ENCODE measurements at places on chromosomes 2 and 18.

DNA sequence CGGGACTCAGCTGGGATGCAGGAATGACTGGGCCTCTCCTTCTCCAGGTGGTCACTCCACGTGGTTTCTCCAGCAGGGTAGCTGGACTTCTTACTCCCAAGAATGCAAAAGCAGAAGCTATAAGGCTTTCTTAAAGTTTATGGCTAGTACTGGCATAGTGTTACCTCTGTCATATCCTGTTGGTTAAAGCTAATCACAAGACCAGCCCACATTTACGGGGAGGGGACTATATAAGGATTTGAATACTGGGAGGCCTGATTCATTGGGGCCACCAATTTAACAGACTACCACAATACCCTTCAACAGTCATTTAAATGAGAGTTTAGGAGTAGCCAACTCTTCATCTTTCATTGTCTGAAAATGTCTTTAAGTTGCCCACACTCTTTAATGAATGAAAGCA lies 94.4 kb upstream of the TSPYL6 start:
- no peak for DNase-seq

- DNase-seq, result no peak
These were observed 78.8 kb upstream of the FAM136A start for GRCh38 chr2:70380621-70381020.

- no peak for DNase-seq
These were observed 129.9 kb upstream of the HAAO start for GRCh38 chr2:42922293-42922692.

GRCh38 chr2:143907801-143908200 lies 612.1 kb downstream of the ZEB2 start:
- no peak for DNase-seq

GRCh38 chr2:205908212-205909183 lies 177.5 kb downstream of the INO80D start:
- no peak for DNase-seq

- DNase-seq, result peak; percentile 5
These were observed 138.9 kb upstream of the NABP1 start for GRCh38 chr2:191539068-191539467.

- DNase-seq, result no peak
These were observed 145.1 kb downstream of the GFPT1 start for GRCh38 chr2:69241664-69242514.

- DNase-seq, result no peak
These were observed 18.8 kb upstream of the EPHA4 start for GRCh38 chr2:221590861-221591365.

DNA sequence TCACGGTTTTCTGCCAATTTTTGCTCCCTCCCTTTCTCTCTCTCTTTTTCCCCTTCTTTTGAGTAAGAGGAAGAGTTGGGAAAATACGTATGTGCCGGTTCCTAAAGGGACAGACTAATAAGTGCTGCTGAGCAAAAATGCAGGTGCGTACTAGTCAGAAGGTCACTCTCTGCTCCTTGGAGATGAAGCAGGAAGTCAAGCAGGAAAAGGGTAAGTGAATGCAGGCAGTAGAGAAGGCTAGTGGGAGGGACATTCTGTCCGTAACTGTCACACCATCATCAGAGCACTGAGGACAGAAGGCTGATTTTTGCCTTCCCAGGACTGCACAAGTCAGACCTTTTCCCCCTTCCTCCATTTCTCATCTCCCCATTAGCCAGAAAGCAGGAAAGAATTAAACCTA lies 105.7 kb downstream of the CDH2 start:
- DNase-seq, result no peak

- DNase-seq, result peak; percentile 37
These were observed 411.0 kb upstream of the GYPC start for GRCh38 chr2:126244937-126245336.

DNA sequence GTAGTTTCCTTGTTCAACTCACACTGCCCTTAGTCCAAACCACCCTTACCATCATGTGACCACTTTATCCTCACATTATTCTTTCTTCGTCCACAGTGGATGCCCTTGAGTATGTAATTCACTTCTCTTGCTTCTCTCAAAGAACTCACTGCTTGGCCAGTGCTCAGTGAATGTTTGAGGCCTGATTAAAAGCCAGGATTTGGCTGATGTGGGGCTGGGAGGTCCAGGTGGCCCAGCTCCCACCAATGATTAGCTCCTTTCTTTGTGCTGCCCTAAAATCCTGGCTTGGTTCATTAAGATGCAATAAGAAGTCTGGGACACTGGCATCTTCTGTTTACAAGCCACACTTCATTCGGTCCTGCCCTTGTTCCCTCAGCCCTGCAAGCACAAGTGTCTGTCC lies 97.8 kb upstream of the CELF4 start:
- no peak for DNase-seq

- DNase-seq, result no peak
These were observed 878.8 kb downstream of the TSN start for GRCh38 chr2:122634256-122634655.

- DNase-seq, result no peak
These were observed 123.5 kb upstream of the ACAA2 start for GRCh38 chr18:49936821-49937220.

- no peak for DNase-seq
These were observed 992.0 kb upstream of the ZEB2 start for GRCh38 chr2:145511946-145512345.

DNA sequence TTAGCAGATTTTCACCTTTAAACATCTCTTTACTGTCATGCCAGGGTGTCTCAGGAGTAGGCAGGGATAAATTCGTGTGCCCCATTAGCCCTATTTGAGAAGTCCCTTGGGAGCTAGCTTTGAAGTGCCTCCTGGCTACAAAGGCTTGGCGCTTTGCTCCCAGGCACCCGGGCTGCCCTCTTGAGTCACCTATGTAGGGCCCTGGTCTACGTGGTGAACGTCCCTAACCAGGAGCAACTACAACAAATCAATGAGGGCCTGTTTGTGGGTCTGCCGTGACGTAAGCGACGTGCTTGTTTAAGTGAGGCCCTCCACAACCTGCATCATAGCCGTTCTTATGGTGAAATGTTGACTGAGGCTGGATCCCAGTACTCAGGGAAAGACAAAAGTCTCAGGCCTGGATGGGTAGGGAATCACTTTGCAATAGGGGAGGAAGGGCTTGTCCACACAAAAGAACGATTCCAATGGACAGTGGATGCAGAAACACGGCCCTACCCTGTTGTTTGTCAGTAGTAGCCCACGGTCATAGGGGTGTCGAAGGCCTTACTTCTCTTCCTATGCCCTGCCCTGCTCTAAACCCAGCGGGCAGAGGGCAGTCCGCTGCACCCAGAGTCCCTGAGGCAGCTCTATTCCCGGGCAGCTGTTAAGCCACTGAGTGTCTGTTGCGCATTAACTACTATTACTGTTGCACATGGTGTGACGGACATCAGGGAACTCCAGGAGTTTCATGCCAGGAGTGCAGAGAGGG lies 93.9 kb downstream of the INHBB start:
- DNase-seq, result no peak

DNA sequence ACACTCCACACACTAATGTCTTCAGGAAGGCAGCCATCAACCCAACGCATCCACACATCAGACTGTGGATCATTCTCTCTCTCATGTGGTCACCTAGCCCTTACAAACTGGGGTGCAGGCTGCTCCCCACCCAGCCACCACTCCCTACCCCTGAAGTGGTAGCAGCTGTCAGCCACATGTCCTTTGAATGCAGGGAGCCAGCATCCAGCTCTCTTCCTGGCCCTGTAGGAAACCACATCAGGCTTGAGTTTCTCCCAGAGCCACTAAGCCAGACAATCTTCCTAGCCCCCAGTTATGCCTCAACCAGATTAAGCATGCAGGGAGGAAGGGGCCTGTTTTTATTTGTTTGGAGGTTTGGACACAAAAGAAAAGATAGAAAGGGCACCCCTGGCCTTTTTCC lies 52.8 kb upstream of the SPP2 start:
- DNase-seq, result no peak

DNA sequence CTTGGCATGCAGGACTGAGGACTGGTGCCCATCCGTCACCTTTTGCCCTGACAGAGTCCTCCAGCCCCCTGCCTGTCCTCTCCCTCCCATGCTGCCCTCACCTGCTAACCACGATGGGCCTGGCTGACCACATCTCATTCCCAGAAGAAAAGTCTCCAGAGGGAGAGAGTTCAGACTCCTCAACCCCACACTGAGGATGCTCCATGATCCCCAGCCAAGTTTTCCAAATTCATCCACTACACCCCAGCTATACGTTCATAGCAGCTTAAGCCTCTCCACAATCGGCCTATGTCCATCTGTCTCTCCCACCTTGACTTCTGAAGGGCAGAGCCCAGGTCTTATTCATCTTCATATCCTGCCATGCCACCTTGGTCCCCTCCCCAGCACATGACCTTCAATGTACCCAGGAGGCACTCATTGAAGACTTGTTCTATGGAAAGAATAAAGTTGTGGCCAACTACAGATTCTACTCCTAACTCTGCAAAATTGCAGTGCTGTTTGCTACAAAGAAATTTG lies 115.6 kb upstream of the ID2 start:
- DNase-seq, result no peak

DNA sequence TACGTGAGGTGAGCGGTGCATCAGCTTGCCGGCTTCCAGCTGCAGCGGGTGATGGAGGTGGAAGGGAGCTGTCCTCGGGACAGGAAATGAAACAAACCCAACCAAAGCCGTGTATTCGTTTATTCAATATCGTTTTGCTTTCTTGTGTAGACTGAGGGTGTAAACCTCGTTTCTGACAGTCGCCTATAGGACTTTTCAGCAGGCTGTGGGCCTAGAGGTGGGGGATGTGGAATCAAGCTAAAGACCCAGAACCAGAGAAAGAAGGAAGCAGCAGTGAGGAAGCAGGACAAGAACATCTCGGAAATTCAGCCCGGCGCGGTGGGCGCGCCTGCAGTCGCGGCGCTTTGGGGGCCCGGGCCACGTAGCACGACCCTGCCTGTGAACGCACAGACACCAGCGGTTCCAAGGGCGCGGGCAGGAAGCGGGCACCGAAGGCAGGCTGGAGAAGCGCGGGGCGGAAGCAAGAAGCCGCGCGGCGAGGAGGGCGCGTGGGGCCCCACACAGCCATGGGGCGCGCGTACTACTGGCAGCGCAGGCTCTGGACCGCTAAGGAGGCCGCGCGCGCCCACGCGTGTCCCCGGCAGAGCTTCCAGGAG lies 755 bp upstream of the ATP9B start:
- DNase-seq, result no peak

DNA sequence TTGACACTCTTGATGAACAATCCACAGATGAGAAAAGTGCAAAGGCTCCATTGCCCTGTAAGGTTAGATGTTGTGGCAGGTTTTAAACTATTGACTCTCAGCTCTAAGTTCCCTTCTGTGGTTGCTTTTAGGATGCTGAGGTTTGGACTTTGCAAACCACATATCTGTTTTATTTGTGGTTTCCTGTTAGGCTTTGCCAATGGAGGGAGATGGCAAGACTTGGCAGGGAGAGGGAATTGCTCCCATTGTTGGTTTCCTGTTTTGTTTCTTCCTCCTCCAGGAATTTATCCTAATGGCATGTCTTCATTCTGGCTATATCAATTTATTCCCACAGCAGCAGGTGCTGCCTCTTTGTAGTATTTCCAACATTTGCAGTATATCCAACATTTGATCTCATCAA lies 772.3 kb downstream of the LRRTM4 start:
- no peak for DNase-seq

DNA sequence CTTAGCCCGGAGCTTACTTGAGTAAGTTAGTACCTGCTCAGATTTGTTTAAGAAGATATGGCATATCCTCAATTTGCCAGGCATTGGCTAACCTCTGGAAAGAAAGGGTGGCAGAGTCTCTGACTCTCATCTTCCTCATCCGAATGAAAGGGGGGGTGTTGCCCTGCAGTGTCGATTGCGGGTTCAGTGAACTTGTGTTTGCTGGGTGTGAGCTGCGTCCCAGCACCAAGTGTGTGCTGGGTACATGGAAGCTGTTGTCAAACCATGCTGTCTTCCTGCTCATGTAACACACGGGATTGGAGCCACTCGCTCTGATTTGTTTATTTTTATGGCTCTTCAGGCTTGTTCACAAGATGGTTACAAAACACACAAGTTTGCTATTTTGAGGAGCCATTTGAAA lies 171.4 kb upstream of the PXDN start:
- DNase-seq, result no peak

DNA sequence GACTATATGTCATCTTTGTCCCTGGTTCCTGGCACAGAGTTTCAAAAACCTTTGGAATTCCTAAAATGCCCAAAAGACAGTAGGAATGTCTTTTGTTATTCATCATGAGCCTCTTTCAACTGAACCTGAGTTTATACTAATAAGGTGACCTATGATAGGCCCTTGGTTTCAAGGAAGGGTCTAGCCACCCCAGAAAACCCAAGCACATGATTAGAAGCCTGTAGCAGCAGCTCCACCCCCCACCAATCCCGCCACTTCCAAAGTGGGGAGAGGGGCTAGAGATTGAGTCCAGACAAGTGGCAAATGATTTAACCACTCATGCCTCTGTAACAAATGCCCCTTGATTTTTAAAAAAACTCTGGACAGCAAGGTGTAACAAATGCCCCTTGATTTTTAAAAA lies 56.8 kb downstream of the ADD2 start:
- DNase-seq, result no peak

GRCh38 chr2:204015118-204015843 lies 78.7 kb downstream of the ICOS start:
- no peak for DNase-seq

DNA sequence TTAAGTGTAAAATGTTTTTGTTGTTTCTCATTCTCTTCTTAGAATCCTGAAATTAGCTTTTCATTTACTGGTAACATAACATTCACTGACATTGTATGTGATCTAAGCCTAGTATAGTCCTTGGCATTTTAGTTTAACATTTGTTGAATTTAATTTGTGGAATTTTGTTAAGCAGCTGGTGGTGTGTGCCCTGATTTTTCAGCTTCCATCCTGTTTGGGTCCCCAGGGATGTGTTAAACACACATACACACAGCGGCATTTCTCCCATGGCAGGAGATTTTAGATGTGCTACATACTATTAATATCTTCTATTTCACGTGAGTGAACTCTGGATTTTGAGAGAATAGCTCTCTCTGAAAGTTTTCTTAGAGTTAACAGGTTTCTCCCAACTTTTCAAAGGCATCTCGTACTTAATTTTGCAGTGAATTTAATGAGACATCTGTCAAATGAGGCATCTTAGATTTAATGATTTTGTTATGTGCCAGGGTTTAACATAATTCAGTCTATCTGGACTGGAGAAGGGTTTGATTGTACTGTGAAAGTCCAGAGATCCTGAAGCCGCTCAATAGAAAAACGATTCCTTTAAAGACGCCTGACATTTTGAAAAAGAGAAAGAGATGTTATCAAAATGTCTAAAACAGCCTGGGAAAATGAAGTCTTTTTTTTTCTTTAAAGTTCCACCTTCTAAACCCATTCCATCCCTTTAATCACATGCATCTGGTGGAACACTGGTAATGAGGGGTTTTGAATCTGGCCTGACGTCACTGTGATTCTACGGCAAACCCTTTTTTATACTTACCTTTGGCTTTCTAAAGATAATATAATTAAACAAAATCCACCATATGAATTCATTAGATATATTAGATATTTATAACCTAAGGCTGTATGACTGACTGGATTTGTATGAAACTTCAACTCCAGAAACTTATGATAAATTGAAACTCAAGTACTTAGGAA lies 6.8 kb downstream of the PHLPP1 start:
- DNase-seq, result no peak

GRCh38 chr2:216743781-216744180 lies 48.4 kb upstream of the IGFBP5 start:
- DNase-seq, result no peak

GRCh38 chr2:183250472-183250871 lies 126.2 kb downstream of the NUP35 start:
- DNase-seq, result no peak

GRCh38 chr2:48549972-48550371 lies 20.0 kb downstream of the STON1 start:
- DNase-seq, result no peak
